Sigmoid colon (tissue), 7 donors: ENCODE measurements at places on chromosomes 2 and 18.

DNA sequence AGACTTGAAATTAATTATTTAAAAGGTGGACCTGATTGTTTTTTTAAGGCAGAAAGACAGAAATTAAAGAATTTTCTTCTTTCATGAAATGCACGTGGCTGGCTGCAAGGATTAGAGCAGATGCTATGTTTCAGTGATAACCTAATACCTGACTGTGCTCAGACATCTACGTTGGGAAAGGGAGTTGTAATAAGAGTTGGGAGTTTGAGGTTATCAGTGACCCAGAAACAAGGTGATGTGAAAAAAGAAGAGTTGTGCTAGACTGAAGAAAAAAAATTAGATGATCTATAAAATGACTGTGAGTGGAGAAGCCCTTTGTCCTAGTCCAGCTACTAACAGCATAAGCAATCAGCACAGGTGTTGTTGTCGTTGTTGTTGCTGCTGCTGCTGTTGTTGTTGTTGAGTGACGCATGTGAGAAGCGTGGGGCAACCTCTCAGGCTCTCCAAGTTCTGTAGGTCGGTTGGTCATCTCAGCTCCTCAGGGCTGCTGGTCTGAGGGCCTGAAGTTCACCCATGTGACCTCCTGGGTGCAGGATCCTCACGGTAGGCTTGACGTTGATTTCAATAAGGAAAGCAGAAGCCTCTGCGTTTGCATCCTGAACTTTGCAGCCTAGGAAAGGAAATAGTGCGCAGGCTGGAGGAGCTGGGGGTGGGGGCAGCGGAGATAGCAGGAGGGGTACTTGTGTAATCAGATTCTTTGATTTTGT, 7.6 kb downstream of the POU3F3 start:
- H3K27ac ChIP-seq, result no peak overlapping the region
- H3K4me3 ChIP-seq, result no peak overlapping the region
- H3K4me1 ChIP-seq, result peaks cover 21% of the 10 kb centered on the region
- H3K36me3 ChIP-seq, result no peaks in the 10 kb centered on the region

DNA sequence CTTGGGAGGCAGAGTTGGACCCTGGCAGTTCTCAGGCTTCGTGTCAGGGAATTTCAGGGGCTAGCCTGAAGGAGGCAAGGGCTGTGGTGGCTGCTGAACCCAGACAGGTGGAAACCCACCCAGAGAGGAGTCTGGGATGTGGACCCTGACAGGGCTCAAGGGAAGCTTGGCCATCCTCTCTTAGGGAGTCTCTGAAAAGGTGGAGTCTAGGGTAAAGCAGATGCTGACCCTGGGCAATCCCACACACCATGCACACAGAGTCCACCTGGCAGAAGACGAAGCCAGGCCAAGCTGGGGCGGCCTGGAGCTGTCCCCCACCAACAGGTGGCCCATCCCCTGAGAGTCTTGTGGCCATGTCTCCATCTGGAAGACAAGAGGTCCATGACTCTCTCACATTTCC, 41.2 kb upstream of the TEX51 start:
- H3K27me3 ChIP-seq, result no peaks in the 10 kb centered on the region
- H3K36me3 ChIP-seq, result no peaks in the 10 kb centered on the region
- H3K4me1 ChIP-seq, result no peaks in the 10 kb centered on the region
- no peak for DNase-seq
- no peak overlapping the region for H3K4me3 ChIP-seq

DNA sequence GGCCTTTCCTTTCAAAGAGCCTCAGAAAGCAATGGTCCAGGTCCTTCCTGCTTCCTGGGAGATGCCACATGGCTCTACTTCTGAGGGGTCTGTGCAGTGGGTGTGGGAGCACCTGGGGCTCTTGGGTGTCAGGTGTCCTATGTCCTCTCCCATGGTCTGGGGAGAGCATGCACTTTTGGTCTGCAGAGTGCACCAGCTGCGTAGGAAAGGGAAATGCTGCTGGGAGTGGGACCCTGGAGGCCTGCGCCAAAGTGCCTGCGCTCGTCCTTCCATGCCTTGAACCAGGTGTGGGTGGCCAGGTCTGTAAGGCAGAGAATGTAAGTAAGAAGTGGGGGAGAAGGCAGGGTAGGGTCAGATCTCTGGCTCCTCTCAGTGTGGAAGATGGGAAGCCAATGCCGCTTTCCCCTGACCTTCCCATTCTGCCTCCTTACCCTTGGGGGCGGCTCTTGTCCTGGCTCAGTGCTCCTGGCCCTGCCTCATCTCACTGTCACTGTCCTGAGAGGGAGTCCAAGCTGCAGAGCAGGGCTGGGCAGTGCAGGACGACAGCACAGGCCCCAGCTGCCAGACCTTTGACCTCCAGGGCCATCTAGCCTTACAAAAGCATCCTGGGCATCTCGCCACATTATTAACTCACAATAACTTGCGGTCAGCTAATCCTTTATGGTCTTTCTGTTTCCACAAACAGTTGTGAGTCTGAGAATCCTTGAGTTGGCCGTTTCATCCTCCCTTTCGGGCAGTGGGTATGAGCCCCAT, 6.6 kb upstream of the PROM2 start:
- no peak for DNase-seq
- no peaks in the 10 kb centered on the region for H3K27me3 ChIP-seq
- no peak overlapping the region for H3K4me3 ChIP-seq
- no peaks in the 10 kb centered on the region for H3K4me1 ChIP-seq

DNA sequence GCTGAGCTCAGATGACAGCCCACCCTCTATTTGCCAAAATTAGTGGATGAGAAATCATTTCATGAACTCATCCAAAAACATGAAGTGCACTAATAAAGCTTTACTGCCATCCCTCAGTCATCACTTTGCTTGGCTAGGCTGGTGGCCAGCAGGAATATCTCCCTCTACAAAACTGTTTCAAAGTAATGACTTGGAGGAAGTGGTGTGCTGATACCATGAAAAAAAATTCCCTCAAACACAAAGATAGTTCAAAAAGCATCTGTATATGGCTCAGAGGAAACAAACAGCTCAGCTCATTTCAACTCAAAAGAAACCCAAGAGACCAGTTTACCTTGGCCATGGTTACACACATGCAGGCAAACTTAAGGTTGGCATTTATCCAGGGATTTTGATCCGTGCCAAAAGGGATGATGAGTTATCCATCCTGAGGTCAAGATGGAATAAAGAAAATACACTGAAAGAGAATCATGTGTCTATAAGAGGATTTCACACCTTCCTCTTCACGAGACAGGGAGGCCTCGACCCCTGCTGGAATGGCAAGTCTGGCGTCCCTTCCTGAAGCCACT, 18.4 kb upstream of the WIPF1 start:
- H3K27ac ChIP-seq, result peak overlapping the region; percentile 44
- no peak for DNase-seq
- no peaks in the 10 kb centered on the region for H3K36me3 ChIP-seq
- H3K4me1 ChIP-seq, result peaks cover 49% of the 10 kb centered on the region
- no peaks in the 10 kb centered on the region for H3K27me3 ChIP-seq
